ENCODE measurements at places on chromosomes 5 and 9.

- DNase-seq: no peak
Measured at GRCh38 chr5:59358005-59358861, 535.3 kb downstream of the PDE4D start.

GRCh38 chr5:54758038-54758437 is 227.4 kb downstream of the ESM1 start:
- DNase-seq: no peak

GRCh38 chr5:84354101-84354500 is 30.6 kb downstream of the EDIL3 start:
- DNase-seq: no peak

DNA sequence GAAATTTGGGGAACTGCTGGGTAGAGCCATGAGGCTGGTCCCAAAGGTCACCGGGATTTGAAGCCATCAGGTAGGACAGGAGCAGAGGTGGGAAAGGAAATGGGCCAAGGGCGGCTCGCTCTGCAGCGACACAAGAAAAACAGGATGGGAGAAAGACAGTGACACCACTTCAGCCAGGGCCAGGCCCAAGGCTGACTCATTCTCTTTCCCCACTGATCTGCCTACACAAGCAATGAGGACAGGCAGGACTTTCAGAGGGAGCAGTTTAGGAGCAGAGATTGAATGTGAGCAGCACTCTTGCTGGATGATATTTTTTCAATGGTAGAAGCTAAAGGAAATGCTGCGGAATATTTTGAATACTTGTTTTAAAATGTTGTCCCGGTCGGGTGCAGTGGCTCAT is 3.5 kb downstream of the RUFY1 start:
- no peak for DNase-seq

DNA sequence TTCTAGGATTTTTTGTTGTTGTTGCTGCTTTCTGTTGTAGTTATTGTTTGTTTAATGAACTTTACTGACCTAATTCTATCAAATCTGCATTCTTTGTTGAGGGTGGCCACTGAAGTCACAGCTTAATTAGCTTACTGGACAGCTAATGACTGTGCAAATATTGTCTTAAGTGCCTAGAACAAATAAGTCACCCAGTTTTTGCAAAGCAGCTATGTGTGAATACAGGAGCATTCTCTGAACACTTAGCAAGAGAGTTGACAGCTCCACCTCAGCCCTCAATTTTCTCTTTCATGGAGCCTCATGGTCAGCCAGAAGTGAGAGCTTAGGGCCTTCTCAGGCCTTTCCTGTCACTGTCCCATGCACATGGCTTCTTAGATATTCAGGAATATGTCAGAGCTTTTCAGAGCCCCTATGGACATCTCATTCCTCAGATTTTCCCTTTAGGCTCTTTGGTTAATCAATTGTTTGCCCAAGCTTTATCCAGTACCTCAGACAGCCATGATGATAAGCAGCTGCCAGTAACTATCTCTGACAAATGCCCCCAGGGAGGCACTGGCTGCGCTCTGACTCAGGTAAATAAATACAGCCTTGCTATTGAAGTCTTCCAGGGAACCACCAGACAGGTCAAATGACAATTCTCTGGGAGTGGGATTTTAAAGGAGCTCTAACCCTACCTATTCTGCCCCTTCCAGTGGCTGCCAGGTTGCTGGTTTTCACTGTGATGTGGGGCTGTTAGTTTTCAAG is 241.4 kb upstream of the IL12B start:
- DNase-seq: no peak

GRCh38 chr9:122929796-122930354 is 1.4 kb downstream of the ZBTB26 start:
- DNase-seq: no peak

DNA sequence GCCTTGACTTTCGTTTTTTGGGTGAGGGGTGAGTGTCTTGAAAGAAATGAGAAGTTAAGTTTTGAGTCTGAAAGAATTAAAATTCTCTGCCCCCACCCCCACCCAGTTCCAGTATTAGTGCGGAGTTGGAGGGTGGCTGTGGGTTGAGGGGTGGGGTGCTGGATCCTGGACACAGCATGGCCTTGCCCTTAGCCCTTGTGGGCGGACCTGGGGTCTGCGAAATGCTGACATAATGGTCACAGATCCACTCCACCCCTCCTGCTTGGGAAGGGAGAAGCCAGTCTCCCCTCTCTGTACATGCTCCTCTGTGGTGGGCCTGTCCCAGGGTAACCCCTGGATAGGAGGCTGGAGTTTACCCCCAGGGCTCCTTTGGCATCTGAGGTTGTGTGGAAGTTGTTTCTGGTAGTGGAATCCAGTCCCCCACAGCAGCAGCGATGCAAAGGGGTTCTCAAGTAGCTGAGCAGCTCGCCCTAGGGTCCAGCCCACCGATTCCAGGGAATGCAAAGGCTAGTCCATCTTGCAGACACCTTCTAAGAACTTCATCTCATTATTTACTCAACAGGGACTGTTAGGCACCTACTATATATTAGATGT is 42.8 kb upstream of the TCF7 start:
- no peak for DNase-seq

- no peak for DNase-seq
Measured at GRCh38 chr9:34524349-34524748, 1.6 kb upstream of the ENHO start.

Measured in stimulated activated CD8-positive, alpha-beta memory T cell treated with anti-CD3 and anti-CD28 coated beads, Interleukin-15, amount 100 ng/mL, for 1 hour (primary cell).